ENCODE measurements at places on chromosomes 13 and 19. TPM values are rescaled to one million over a fixed set of nuclear protein-coding genes. Genes with fewer than 3 reads are reported as not detected.

Gene S1PR5
- polyA plus RNA-seq: 1.2 TPM

Gene OR10H1
- 0.06 TPM for polyA plus RNA-seq

Gene SHANK1
- polyA plus RNA-seq: 4.5 TPM

- DNase-seq: no peak
Observed at GRCh38 chr19:49957262-49957915, 3.6 kb downstream of the SIGLEC11 start.
